Left lung (tissue), 14 donors: ENCODE measurements at places on chromosomes 2 and 18. TPM values are rescaled to one million over a fixed set of nuclear protein-coding genes. Genes with fewer than 3 reads are reported as not detected.

DNA sequence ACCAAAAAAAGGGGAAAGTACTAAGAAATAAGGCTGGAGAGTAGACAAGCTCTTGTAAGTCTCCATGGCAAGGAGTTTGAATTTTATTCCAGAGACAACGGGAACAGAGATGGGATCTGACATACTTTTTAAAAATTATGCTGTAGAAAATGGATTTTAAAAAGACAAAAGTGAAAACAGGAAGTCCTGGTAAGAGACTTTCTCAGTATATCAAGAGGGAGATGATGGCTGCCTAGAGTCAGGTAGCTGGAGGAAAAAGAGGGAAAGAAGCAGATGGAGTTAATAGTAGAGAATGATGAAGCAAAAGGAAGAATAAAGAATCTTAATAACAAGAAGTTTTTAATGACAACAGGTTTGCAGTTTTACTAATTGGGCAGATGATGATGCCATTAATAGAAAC is 168.1 kb downstream of the SRBD1 start:
- DNase-seq: no peak

DNA sequence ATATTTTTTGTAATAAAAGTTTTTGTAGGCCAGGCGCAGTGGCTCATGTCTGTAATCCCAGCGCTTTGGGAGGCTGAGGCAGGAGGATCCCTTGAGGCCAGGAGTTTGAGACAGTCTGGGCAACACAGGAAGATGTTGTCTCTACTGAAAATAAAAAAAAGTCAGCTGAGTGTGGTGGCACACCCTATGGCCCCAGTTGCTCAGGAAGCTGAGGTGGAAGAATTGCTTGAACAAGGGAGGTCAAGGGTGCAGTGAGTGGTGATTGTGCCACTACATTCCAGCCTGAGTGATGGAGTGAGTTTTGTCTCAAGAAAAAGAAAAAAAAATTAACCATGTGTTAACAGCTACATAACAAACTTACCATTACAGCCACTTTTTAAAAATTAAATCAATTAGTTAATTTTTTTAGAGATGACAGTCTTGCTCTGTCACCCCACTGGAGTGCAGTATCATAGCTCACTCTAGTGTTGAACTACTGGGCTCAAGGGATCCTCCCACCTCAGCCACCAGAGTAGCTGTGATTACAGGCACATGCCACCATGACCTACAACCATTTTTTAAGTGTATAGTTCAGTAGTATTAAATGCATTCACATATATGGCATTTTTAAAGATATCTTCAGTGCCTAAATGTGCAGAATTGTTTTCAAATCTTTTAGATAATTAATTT is 67.2 kb upstream of the ACYP2 start:
- DNase-seq: no peak

DNA sequence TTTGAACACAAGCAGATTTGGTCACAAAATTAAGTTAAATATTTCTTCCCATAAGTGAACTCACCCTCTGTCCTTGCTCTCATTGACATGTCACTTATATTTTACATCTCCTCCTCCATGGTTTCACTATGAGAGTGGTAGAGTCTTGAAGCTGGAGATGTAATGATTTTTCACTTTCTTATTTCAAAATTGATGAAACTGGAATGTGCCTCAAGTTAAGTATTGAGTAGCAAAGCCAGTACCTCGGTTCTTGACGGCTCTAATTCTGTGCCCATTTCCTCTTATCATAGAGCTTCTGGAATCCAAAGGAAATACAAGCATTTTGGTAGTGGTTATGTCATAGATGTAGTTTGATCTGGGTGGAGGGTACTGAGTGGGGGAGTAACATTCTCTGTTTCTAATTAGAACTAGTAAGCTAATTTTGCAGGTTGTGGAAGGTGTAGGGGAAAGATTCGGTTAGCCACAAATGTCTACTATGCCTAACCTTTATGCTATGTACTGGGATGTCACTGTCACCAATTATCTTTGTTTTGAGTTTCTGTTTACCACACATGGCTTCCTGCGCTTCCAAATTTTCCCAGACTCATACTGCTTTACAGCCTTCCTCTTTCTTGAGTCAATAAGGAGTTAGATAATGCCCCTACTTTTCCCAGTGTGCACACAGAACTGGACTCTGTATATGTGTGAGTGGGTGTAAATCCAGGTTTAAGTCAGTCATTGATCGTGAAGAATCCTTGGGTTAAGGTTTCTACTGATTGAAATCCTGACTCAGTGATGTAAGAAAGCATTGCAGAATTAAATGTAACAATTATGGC is 96.8 kb downstream of the DIS3L2 start:
- no peak for DNase-seq

- no peak for DNase-seq
These were observed 43.4 kb downstream of the UPP2 start for GRCh38 chr2:158144914-158145625.

DNA sequence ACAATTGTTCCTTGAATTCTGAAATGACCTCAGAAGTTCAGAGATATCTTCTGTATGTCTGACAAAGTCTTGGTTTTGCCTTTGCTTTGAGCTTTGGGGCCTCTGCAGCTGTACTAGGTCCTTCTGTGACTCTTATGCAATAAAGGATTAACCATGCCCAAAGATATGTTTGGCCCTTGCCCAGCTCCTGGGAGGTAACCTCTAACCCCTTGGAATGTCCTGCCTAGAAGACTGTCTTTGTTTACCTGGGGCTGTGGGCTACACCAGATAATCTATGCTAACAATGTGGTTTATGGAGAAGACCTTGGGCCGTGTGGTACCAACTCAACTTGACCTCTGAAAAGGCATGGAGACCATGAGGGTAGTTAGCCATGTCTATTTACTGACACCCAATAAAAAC is 140.9 kb upstream of the CAPN13 start:
- DNase-seq: no peak

DNA sequence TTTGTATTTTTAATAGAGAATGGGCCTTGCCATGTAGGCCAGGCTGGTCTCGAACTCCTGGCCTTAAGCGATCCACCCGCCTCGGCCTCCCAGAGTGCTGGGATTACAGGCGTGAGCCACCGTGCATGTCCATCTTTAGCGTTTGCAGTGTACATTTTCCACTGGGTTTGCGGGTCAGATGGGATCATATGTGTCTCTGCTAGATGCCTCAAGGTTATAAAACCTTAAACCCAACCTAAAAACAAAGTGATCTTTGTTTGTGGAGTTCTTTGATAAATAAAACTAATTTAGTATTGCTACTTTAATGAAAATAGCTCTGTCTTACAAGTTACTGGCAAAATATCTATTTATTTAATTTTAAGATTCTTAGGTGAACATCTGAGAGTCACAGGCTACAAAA is 13.1 kb upstream of the ALPG start:
- DNase-seq: peak; percentile 42

- no peak for DNase-seq
These were observed 69.8 kb upstream of the GALNT3 start for GRCh38 chr2:165863810-165864261.

- no peak for DNase-seq
These were observed 8.0 kb downstream of the FASTKD1 start for GRCh38 chr2:169565686-169566085.

GRCh38 chr2:25698752-25699151 is 25.4 kb upstream of the DTNB start:
- no peak for DNase-seq

DNA sequence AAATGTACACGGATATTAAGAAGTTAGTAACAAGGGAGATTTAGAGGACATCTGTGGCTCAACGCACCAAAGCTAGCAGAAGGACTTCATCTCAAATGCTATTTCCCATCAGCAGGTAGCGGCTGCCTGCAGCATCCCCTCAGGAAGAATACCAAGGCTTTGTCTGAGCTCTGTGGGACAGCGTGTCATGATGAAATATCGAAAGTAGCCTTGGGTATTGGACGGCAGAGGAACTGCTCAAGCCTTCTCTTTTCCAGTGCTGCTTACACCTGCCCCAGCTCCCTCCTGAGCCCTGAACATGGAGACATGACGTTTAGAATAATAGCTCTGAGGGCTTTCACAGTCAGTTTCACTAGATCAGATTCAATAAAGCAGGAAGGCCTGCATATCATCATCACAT is 241.6 kb downstream of the SUCLG1 start:
- no peak for DNase-seq

- DNase-seq: no peak
These were observed 32.9 kb downstream of the ITGB6 start for GRCh38 chr2:160167089-160167740.

GRCh38 chr2:133652398-133652797 is 84.1 kb upstream of the NCKAP5 start:
- DNase-seq: peak; percentile 69

- DNase-seq: peak; percentile 85
These were observed at the start of gene NOL4 for GRCh38 chr18:34224423-34225217. Gene NOL4 (minus strand): TSS chr18:34224913. CDS start chr18:34223253, 1,660 bp downstream.

DNA sequence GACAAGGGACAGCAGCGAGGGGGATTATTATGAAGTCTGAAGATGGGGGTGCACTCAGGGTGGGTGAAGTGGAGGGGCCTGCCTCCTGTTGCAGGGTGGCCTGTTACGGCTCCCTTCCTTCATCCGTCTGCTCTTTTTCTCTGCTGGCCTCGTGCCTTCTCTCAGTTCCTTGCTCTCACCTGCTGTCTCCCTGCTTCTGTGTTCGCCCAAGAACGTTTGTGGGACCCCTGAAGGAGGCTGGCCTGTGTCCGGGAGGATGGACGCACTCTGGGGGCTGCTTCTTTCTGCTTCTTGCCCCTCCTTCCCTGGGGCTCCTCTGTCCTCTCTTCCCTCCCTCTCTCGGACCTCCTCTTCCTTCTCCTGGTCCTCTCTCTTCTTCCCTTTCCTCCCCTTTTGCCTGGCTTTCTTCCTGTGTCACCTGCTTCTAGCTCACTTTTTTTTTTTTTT is 13.8 kb downstream of the MROH2A start:
- DNase-seq: no peak

- DNase-seq: no peak
These were observed 1846.4 kb upstream of the PIK3C3 start for GRCh38 chr18:40108596-40108995.

DNA sequence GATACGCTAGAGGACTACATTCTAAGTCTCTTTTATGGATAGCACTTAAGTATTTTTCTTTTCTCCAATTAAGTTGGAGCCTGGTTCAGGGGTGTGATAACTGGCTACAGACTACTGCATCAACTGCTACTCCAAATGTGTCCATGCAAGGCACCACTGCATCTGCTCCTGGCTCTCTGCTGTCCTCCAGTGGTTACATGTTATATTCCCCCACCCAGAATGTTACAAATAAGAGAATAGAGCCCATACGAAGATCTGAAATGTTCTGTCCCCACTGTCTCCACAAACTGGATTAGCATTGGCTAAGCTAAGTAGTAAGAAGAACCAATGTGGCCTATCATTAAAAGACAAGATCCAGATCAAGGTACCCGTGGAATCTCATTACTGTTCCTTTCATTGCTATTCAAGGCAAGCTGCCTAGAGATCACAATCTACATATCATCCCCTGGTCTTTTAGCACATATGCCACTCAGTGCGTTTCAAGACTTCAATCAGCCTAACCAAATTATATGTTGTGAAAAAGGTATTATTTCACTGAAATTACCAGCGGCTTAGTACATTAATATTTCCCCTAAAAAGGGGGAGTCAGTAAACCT is 308.3 kb upstream of the SLC8A1 start:
- no peak for DNase-seq

DNA sequence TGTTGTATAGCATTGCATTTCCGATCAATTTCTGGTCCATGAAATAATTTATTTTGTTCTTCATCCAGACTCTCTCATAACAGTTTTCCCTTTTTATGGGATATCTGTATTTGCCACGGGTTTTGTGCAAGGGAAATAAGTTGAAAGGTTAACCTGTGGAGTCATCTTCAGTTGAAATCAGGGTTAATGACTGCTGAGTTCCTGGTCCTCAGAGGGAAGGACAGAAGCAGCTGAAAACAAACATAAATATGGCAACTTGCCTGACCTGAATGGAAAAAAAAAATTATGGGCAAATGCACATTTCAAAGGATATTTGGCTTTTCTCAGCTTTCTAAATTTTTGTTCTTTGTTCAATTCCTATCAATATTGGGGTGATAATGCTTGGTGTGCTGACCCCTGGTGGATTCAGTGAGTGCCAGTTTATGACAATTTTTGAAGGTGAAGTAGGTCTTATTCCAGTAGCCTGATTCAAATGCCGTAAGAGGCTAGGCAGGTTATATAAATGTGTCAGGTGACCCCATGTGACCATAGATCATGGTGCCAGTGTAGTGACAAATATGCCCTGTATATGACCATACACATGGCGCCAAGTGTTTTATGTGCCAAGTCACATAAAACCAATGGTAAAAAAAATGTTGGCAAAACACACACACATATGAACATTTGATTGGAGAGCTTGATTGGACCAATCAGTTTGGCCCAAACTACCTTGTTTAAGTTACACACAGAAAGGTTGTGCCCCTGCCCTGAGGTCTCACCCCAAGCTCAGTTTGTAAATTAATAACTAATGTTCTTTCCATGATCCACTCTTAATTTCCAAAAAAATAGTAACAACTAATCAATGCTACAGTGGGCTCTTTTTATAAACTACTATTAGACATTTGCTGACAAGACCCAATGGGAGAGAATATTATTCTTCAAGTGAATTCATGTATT is 47.6 kb upstream of the FAM124B start:
- peak; percentile 35 for DNase-seq

GRCh38 chr2:103743195-103743594 is 981.4 kb downstream of the TMEM182 start:
- no peak for DNase-seq

DNA sequence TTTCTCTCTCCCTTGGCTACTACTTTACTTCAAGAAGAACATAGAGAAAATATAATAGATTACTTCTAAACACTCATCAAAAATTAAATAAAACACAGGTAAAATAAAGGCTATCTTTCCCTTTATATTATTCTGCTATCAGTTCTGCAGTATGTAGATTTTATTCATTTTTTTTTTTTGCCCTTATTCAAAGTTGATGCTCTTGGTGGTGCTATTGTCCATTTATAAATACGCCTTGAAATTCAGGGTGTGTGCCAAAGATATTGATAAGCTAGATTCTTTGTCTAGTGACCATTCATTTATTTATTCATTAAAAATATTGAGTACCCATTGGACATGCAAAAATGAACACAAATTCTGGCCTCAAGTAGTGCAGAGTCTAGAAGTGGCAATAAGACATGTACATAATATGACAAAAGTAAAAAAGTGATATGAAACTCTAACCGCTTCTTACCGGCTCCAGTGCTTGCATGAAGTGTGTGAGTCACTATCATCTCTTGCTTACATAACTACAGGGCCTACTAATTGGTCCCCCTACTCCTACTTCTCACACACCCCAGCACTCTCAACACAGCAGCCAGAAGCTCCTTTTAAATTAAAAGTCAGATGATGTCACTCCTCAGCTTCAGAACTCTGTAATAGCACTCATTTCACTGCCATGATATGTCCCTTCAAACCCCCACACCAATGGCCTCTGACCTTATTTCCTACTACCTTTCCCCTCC is 208.3 kb upstream of the FANCL start:
- no peak for DNase-seq

GRCh38 chr2:1222056-1222455 is 191.2 kb upstream of the TPO start:
- DNase-seq: no peak

GRCh38 chr2:208265371-208265800 is 669 bp upstream of the PIKFYVE start:
- peak; percentile 36 for DNase-seq

Gene MLPH
- 1.9 TPM for polyA plus RNA-seq

Gene GALNT13
- 10.1 TPM for polyA plus RNA-seq

Gene LBX2
- 0.86 TPM for polyA plus RNA-seq

Gene SERPINB2
- 0.20 TPM for polyA plus RNA-seq

Gene IKZF2
- 12.8 TPM for polyA plus RNA-seq

Gene CTNNA2
- polyA plus RNA-seq: not detected

Gene ASPRV1
- 4.0 TPM for polyA plus RNA-seq

Gene SPDYA
- 4.7 TPM for polyA plus RNA-seq

Gene EMILIN2
- polyA plus RNA-seq: 34.2 TPM

Gene MRPS9
- polyA plus RNA-seq: 45.0 TPM

Gene BUB1
- polyA plus RNA-seq: 32.9 TPM

Gene VWA3B
- polyA plus RNA-seq: 1.7 TPM
